Endodermal cell (in vitro differentiated cells): ENCODE measurements at places on chromosomes 2 and 18. TPM values are rescaled to one million over a fixed set of nuclear protein-coding genes. Genes with fewer than 3 reads are reported as not detected.
A peak's percentile ranks its signal among the peaks of the same experiment; 100 is the strongest.

DNA sequence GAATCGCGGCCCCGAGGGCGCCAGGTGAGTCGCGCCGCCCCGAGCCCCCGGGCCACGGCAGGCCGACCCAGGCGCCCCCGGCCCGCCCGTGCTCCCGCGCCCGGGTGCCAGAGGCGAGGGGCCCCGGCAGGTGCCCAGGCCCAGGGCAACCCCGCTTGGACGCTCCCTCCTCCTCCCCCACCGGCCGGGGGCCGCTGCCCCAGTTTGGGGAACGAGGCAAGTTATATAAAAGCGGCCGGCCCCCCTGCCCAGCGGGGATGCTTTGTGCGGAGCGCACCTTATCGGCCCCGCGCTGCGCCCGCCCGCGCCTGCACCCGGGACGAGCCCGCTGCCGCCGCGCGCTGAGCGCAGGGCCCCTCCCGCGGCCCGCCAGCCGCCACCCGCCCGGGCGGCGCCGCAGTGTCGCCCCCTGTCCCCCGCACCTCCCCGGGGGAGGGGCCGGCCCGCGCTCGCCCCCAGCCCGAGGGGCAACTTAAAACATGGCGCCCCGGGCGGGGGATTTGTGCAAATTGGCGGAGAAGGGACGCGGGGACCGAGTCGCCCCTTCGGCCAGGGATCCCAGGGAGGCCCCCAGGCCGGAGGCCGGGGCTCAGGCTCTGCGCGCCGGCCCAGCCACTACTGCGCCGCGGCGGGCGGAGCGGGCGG is 639 bp downstream of the EPB41L3 start:
- peak; percentile 83 for DNase-seq

The TDRD15 gene
- total RNA-seq, result 0.27 to 0.33 TPM in 2 of 3 replicates, not detected in the other

DNA sequence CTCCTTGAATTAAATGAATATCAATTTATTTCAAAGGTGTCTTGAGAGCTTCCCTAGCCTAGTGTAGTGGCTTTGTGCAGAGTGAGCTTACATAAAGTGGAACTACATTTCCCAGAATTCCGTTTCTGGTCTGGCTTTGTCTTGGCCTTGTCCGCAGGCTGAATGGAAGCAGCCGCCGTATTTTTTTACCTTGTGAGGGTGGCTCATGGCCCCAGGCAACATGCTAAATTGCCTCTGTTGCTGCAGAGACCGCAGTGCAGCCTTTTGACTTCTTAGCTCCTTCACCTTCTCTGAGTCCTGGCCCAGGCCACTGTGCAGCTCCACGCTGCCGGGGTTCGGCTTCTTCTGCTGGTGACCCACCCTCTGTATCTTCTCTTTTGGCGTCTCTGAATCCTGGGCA is 114.8 kb upstream of the SLC38A11 start:
- DNase-seq, result peak; percentile 68

The SERPINB11 gene
- total RNA-seq, result not detected in 3 replicates

GRCh38 chr2:101002562-101003277 is 631 bp downstream of the RPL31 start:
- no peak for DNase-seq

The CABYR gene
- 10.0 to 11.8 TPM (median 10.7 TPM) in 3 replicates for total RNA-seq

DNA sequence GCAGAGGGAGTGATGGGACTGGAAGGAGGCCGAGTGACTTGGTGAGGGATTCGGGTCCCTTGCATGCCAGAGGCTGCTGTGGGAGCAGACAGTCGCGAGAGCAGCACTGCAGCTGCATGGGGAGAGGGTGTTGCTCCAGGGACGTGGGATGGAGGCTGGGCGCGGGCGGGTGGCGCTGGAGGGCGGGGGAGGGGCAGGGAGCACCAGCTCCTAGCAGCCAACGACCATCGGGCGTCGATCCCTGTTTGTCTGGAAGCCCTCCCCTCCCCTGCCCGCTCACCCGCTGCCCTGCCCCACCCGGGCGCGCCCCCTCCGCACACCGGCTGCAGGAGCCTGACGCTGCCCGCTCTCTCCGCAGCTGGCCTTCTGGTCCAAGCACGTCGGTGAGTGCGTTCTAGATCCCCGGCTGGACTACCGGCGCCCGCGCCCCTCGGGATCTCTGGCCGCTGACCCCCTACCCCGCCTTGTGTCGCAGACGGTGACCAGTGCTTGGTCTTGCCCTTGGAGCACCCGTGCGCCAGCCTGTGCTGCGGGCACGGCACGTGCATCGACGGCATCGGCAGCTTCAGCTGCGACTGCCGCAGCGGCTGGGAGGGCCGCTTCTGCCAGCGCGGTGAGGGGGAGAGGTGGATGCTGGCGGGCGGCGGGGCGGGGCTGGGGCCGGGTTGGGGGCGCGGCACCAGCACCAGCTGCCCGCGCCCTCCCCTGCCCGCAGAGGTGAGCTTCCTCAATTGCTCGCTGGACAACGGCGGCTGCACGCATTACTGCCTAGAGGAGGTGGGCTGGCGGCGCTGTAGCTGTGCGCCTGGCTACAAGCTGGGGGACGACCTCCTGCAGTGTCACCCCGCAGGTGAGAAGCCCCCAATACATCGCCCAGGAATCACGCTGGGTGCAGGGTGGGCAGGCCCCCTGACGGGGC is 4.6 kb downstream of the PROC start:
- DNase-seq, result peak; percentile 85

- DNase-seq, result peak; percentile 43
Measured at GRCh38 chr2:42132191-42132965, 36.8 kb upstream of the EML4 start.

DNA sequence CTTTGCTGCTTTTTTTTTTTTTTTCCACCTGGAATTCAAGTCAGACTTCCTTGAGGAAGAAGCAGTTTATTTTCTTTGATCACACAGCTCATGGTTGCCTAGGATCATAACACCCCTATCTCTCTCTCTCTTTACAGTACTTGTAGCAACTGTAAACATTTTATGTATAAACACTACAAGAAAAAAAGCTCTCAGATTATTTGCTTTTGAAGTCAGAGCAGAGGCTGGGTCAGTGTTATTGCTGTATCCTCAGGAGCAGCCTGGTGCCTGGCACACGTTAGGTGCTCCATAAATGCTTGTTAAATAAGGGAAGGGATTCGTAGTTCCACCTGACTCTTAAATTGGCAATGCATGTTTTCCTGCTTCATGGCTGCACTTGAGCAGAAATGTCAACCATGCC is 221.2 kb downstream of the TGIF1 start:
- DNase-seq, result peak; percentile 35

The CSRNP3 gene
- total RNA-seq, result 8.3 and 8.5 TPM in 2 replicates

DNA sequence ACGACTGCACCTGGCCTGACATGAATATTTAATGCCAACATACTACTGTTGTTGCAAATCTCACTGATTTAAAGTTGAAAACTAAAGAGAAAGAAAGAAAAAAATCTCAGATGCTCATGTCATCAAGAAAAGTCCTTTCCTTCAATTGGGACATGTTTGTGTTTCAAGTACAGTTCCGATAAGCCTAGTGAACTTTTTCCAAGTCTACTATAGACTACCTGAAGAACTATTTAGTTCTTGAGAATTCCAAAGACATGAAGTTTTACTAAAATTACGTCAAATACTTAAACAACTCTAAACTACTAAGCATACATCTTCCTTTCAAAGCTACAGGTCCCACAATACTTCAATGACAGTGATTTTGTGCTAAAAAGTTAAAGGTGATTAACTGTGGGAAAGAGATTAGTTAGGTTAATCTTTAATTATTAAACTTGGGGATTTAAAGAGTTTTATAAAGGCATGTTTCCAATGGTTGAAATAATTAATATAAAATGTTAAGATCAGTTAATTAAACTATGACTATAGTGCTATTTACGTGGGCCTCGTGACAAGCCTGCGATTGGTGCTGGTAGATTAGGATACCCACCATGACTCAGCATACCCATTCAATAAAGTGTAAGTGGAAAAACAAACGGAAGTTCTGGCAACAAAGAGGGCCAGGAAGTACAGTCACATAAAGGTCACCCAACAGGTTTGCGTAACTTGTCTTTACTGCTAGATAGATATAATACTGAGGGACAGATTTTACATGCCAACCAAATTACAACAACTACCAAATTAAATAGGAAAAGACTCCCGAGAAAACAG is 55.5 kb downstream of the SEPTIN10 start:
- DNase-seq, result no peak

DNA sequence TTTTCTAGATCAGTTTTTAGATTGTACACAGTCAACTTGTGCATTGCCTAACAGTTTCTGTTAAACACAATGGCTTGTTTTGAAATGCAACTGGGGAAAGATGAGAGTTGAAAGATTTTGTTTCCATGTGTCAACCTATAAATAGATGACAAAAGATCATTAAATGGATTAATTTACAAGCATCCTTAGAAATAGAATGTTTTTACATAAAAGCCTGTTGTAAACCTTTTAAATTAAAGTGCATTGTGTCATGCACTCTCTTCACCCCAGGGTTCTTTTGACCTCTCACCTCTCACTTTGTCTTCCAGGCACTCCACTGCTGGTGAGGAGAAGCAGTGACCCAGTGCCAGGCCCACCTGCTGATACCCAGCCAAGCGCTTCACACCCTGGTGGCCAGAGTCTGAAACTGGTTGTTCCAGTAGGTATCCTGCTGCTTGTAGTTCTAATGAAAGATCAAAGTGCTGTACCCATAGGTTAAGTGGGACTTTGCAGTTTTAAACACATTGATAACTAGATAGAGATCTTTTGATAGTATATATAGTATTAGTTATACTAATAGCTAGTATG is 502.1 kb downstream of the PARD3B start:
- DNase-seq, result peak; percentile 90

The CD226 gene
- total RNA-seq, result 0.13 and 0.32 TPM in 2 replicates

The GPR155 gene
- total RNA-seq, result 0.88 and 1.2 TPM in 2 replicates

- DNase-seq, result no peak
Measured at GRCh38 chr2:164879901-164880535, 38.4 kb upstream of the COBLL1 start.

The AKAIN1 gene
- not detected in 2 replicates for total RNA-seq

DNA sequence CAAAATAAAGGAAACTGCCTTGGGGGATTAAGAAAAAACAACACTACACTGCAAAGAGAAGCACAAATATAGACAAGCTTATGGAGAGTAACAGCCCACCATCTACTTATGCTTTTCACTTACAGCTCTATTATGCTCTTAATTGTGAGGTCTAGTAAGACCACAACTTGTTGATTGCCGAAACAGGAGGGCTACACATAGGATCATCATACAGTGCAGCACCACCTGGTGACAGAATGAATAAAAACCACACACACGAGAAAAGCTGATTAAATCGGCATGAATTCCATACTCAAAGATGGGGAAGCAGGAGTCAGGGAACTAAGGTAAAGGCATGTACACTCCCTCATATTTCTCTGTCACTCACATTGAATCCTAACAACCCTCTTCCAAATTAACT is 259.2 kb downstream of the IKZF2 start:
- DNase-seq, result peak; percentile 55

- DNase-seq, result no peak
Measured at GRCh38 chr2:187934236-187934635, 357.4 kb upstream of the GULP1 start.

DNA sequence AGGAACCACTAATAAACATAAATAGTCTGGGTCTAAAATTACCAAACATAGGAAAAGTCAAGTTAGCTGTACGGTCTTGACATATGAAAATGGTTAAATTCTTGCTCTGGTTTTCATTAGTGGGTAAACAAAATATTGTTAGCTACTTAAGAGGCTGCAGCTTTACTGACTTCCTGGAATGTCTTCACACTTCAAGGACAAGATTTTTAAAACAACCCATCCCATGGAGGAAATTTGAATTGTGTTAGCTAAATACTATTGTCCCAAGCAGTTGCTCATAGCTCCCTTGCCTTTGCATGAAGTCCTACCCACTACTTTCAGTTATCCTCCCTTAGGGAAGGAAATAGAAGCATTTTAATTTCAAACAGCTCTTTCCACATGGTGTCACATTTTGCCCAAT is 128.5 kb downstream of the EPHA4 start:
- DNase-seq, result no peak

GRCh38 chr2:231185050-231185725 is 13.2 kb upstream of the ARMC9 start:
- peak; percentile 48 for DNase-seq

The CPO gene
- total RNA-seq, result 0.42 to 0.95 TPM (median 0.70 TPM) in 3 replicates

DNA sequence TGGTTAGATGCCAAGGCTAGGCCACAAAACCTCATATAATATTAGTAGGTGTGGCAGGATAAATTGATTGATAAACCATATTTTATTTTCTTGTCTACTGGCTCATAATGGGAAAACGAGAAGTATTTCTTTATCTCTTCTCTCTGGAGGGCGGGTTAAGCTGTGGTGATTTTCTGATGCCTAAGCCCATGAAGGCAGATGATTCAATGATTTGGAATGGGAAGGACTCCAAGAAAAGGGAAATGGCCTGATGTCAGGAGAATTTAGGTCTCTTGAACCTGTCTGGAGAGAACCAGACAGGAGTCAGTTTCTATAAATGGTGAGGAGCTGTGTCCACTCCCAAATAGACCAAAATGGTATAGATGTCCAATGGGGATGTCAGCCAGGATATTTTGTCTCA is 18.7 kb upstream of the MAP4K3 start:
- DNase-seq, result no peak

GRCh38 chr18:75104483-75104882 is 104.5 kb downstream of the PTGR3 start:
- DNase-seq, result no peak

- no peak for DNase-seq
Measured at GRCh38 chr2:158893026-158893425, 75.4 kb upstream of the TANC1 start.

DNA sequence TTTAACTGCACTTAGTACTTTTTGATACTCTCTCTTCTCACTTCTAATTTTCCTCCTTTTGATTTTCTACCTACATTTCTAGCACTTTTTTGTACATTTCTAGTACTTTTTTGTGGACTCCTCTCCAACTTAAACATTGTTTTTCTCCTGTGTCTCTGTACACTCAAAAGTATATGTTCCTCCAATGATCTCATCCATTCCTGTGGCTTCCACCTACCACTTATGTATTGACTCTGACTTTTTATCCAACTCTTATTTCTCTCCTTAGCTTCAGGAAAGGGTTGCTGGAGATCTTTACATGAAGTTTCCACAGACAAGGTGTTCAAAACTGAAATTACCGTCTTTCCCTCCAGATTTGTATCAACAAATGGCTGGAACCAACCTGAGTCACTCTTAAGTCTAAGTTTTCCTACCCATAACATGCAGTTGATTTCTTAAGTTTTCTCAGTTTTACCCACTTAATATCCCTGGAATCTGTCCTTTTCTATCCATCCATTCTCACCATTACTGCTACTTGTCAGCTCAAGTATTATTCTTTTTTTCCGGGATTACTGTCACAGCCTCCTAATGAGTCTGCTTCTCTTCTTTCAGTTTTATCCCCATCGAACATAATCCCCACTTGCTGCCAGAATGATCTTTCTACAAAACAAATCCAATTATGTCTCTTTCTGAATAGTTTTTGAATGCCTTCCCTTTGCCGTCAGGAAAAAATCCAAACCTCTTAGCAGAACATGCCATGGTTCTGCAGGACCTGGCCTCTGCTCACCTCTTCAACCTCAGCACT is 22.6 kb upstream of the PELI1 start:
- DNase-seq, result no peak

The HADHB gene
- 31.4 to 39.7 TPM (median 37.8 TPM) in 3 replicates for total RNA-seq

The POTEJ gene
- not detected in 3 replicates for total RNA-seq

- no peak for DNase-seq
Measured at GRCh38 chr2:102083393-102083703, 59.2 kb upstream of the IL1R1 start.

DNA sequence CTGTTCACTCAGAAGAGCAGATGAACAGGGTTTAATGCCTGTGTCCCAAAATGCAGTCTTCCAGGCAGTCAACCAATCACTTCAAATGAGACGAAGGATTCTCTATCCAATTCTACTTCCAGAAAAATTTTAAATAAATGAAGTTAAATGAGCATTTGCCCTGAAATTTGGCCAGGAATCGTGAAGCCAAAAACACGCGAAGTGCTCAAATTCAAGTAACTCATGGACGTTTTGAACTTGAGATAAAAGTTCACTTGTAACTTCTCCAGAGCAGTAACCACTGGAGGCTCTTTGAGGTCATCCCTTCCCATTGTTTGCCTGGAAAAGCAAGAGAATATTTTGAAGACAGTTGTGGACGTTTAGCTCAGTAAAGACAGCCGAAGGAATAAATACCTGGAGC is 928.5 kb downstream of the NRXN1 start:
- DNase-seq, result no peak
